A549 treated with ZK216348 at 1 μM for 4 hours (cell line): ENCODE measurements at places on chromosomes 3 and 15. TPM values are rescaled to one million over a fixed set of nuclear protein-coding genes. Genes with fewer than 3 reads are reported as not detected.

Gene NMD3
- 43.5 to 59.5 TPM (median 48.2 TPM) in 5 replicates for total RNA-seq

Gene SLC22A13
- total RNA-seq = 0.13 TPM in 1 of 5 replicates, not detected in the others

Gene ZPLD1
- total RNA-seq = 0.04 to 0.05 TPM in 2 of 5 replicates, not detected in the others

Gene HRG
- not detected in 5 replicates for total RNA-seq
